Activated T-helper 1 cell treated with anti-CD3 and anti-CD28 coated beads, Interleukin-2, amount 50 U/mL, for 16 hours (primary cell): ENCODE measurements at places on chromosomes 7 and 10.

DNA sequence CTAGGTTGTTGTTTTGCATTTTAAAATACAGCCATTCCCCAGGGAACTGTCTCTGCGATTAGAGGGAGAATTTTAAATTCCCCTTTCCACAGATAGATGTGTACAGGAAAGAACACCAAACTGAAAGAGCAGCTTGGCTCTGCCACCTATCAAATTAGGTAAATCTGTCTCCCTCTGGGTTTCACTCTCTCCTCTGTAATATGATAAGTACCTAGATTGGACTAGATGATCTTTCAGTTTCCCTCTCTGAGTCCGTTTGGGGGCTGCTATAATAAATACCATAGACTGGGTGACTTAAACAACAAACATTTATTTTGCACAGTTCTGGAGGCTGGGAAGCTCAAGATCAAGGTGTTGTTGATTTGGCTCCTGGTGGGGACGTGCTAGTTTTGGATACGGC, 186.0 kb downstream of the KIF20B start:
- no peak for DNase-seq

GRCh38 chr10:122426829-122427228, 27.6 kb upstream of the ARMS2 start:
- DNase-seq, result no peak

GRCh38 chr7:105024734-105025133, 10.7 kb downstream of the KMT2E start:
- no peak for DNase-seq

DNA sequence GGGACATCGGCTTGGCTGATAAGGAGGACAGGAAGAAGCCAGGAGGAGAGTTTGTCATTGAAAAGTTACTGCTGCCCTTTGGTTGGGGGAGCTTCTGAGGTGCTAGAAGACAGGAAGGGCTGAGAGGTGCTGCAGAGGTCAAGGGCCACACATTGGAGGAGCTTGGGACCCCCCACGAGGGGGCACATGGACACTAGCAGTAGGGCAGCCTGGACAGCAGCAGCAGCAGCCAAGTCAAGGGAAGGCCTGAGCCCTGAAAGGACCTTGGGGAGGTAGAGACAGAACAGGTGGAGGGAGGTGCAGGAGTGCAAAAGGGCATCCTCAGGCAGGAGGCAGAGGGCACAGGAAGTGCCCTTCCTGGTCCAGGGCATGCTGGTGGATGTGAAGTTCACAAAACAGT, 439.7 kb upstream of the IGFBP3 start:
- DNase-seq, result no peak

- DNase-seq, result no peak
Measured at GRCh38 chr7:42432644-42433043, 195.6 kb upstream of the GLI3 start.

DNA sequence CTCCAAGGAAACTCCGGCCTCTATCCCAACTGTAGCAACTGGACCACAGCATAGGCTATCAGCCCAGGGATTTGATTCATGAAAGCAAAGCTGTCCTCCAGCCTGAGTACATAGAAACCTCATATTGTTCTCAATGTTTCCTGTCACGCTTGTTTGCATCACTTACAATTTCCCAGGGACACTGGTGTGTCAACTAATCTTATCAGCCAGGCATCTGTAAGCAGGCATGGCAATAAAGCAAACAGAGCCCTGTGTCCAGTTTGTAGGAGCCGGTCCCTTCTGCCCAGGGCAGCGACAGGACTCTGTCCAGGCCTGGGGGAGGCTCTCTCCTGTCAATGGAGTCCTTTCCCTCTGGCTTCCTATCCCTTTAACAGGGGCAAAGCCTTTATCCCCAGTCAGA, 23.0 kb upstream of the CDHR3 start:
- DNase-seq, result no peak

DNA sequence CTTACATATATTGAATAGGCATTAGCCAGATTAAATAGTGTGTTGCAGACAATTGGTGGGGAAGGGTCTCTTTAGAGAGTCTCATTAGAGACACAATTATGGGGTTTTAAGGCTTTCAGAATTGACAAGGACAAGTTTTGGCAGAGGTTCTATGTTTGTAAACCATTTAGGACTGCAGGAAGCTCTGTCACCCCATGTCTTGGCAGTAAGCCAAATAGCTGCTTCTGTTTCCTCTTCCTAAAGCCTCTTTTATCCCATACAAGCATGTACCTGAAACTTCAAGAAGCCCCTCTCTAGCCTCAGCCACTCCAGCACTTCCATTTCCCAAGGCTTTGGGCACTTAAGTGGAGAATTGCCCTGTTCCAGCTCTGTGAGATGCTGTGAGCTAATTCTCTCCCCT, 21.8 kb upstream of the LRRC4 start:
- no peak for DNase-seq

- no peak for DNase-seq
Measured at GRCh38 chr7:40899636-40900507, 765.1 kb downstream of the SUGCT start.

GRCh38 chr10:71233482-71233892, 21.1 kb downstream of the UNC5B start:
- DNase-seq, result no peak

GRCh38 chr7:92625617-92626016, 35.4 kb upstream of the FAM133B start:
- no peak for DNase-seq

- DNase-seq, result no peak
Measured at GRCh38 chr7:127927348-127927696, 103.9 kb downstream of the LRRC4 start.

GRCh38 chr7:67512481-67512880, 515.8 kb downstream of the TYW1 start:
- DNase-seq, result no peak

GRCh38 chr10:42975005-42975493, 101.8 kb upstream of the RET start:
- DNase-seq, result no peak

GRCh38 chr10:75408911-75409885, 7.6 kb upstream of the ZNF503 start:
- DNase-seq, result no peak

- no peak for DNase-seq
Measured at GRCh38 chr7:51242007-51242691, 74.5 kb downstream of the COBL start.

- no peak for DNase-seq
Measured at GRCh38 chr10:33579996-33580395, 245.5 kb upstream of the NRP1 start.

DNA sequence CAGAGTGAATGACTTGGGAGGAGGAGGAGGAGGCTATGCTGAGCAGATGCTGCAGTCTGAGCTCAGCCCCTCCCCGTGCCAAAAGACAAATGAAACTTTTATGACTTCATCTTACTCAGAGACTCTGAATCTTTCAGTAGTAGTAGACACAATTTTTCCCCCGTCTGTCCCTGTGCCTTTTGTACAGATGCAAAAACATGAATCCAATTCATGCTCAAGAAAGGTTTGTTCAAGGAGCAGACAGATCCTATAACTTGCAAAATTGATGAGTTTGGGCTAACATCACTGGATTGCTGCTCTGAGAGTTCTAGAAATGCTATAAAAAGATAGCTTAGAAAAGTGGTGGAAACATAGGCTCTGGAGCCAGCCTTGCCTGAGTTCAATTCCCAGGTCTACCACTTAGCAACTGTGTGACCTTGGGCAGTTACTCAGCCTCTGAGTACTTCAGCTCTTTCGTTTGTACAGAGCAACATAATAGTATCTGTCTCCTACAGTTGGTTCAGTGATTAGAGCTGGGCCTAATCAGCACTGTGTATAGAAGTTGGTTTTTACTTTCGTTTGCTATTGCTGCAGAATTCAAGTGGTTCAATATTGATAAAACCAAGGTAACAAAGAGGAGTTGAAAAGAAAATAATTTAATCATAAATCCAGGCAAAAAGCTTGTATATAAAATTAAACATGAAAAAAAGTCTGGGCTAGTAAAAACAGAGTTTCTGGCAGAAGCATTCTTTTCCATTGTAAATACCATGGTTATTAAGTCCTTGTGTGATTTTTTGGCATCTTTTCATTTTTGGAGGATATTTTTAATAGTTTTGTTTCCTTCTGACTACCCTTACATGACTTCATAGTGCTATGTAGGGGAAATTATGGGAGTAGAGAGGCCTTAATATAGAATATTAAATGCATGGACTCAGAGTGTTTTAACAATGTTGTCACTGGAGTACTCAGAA, 174.2 kb upstream of the ZNF32 start:
- DNase-seq, result no peak

DNA sequence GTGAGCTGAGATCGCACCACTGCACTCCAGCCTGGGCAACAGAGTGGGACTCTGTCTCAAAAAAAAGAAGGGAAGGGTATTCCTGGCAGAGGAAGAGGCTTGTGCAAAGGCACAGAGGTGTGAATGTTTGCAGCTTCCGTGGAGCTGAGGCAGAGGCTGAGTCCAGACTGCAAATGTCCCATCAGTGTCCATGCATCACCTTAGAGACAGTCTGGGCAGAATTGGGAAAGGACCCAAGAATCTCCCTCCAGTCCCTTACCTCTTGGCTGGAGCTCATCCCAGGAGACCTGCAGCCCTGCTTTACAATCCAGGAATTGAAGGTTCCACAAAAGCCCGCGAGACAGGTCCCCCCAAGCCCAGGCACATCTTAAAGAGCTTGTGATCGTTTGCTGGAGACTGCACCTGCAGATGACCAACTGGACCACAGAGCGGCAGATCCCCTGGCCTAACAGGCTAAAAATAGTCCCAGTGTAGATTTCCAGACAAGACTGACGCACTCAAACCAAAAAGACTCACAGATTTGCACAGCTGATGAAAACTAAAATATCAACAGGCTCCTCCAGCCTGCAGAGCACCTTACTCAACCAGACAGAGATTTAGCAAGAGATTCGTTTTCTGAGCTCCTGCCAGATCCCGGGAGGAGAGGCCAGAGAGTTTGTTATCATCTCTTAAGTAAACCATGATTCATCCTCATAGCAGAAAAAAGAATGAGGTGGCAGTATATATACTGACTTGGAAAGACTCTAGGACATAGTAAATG, 22.9 kb upstream of the NANOS1 start:
- no peak for DNase-seq

DNA sequence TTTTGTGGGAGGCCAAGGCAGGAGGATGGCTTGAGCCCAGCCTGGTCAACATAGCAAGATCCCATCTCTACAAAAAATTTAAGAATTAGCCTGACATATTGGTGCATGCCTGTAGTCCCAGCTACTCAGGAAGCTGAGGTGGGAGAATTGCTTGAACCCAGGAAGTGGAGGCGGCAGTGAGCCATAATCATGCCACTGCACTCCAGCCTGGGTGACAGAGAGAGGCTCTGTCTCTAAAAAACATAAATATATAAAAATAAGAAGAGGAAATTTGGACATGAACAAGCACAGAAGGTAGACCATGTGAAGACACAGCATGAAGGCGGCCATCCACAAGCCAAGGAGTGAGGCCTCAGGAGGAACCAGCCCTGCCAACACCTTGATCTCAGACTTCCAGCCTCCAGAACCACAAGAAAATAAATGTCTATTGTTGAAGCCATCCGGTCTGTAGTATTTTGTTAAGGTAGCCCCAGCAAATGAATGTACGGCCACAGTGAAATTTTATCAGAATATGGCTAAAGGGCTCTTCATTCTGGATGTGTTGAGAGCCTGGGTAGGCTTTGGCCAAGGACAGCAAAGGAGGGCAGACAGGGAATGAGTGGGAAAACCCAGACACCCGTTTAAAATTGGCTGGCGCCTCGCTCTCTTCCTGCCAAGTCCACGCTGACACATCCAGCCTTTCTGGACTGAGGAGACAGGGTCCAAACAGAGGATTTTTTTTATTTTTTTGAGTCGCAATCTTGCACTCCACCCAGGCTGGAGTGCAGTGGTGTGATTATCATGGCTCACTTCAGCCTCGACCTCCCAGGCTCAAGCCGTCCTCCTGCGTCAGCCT, 12.9 kb upstream of the GRID2IP start:
- no peak for DNase-seq
